ENCODE measurements at places on chromosomes 4 and X. TPM values are rescaled to one million over a fixed set of nuclear protein-coding genes. Genes with fewer than 3 reads are reported as not detected.

DNA sequence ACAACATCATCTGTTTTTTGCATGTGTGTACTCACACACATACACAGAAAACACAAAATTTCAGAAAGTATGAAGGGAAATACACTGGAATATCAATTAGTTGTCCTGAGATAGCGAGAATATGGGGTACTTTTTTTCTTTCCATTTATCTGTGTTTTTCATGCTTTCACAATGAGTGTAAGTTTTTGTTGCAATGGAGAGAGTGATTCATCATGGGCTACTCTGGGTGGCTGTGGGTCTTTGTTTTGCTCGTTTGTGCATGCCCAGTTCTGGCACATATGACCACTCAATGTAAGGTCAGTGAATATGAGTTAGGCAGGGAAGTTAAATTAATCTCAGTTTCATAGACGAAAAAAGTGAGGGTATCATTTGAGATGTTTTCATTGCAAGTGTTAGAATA, 26.9 kb downstream of the XK start:
- no peak for DNase-seq

DNA sequence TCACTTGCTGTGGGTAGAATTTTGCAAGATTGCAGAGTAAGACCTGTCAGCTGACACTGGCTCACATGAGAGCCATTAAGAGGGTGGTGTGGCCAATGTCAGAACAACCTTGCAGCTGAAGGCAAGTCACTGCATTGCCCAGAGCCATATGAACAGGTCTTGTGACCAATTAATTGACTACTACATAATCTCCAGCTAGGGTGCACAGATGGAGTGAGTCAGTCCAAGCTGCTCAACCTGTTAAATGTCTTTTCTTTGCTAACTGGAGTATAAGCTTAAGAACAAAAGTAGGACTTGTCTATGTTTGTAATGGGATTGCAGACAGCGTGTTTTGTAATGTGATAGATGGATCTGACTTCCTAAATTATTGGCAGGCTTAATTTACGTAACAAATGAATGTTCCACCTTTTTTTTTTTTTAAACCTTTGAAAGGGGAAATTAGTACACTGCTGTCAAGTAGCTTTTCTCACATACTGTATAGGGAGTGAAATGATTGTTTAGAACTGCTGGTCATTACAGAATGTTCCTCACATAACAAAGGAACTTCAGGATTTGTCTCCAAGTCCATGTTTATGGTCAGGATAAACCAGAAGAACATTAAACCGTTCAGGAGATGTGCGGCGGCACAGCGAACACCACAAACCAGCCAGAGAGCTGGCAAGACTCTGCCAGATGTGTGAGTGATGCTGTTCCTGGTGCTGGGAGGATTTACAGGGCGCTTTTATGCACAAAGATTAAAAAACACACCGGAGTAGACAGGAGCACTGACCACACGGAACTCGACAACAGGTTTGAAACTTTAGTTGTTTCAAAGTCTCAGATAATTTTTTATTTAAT, 37.0 kb downstream of the FNIP2 start:
- DNase-seq: no peak

DNA sequence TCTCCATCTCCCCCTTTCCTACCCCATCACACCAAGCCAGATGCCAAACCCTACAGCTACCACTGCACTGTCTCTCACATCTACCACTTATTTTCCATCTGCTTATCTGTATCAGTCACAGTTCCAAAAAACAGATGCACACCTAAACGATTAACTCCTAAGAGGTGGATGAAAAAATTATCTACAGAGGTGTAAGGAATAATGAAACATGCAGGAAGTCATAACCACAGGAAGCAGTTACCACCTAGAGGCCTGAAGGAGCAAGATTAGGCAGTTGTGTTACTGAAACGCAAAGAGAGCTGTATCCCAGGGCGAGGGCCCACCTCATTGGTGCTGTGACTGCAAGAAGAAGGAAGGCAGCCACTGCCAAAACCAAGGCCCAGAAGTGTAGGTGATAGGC, 87.8 kb upstream of the FAM241A start:
- no peak for DNase-seq

The LDOC1 gene
- total RNA-seq: 2.9 TPM

GRCh38 chrX:7283741-7284140, 135.8 kb upstream of the PUDP start:
- no peak for DNase-seq

The SERPINA7 gene
- total RNA-seq: not detected

The SHROOM3 gene
- 16.2 TPM for total RNA-seq

DNA sequence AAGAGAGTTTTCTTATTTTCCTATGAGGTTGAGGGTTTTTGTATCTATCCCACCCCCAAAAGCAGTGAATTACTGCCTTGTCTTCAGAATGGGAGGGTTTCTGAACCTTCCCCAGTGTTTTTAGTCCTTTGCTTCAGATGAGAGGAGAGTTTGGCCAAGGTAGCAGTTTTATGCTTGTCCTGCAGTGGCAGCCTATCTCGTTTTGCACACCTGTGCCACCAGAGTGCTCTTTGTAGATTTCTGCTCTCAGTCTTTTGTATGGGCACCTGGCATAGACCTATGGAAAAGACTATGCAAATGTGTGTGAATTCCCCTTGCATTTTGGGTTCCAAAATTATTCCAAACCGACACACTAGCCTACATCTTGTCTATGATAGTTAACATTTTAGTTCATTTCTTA, 5.8 kb downstream of the TBC1D19 start:
- no peak for DNase-seq

- DNase-seq: no peak
Measured at GRCh38 chr4:190015538-190016368, 11.3 kb downstream of the FRG2 start.

The UBA6 gene
- 18.2 TPM for total RNA-seq

All from left ventricle myocardium inferior (tissue), 1 donor.